Activated T-cell treated with anti-CD3 and anti-CD28 coated beads, Interleukin-2, amount 50 U/mL, for 48 hours (primary cell): ENCODE measurements at places on chromosomes 1 and 21.

GRCh38 chr1:61142726-61143500 is 60.6 kb downstream of the NFIA start:
- DNase-seq: no peak

DNA sequence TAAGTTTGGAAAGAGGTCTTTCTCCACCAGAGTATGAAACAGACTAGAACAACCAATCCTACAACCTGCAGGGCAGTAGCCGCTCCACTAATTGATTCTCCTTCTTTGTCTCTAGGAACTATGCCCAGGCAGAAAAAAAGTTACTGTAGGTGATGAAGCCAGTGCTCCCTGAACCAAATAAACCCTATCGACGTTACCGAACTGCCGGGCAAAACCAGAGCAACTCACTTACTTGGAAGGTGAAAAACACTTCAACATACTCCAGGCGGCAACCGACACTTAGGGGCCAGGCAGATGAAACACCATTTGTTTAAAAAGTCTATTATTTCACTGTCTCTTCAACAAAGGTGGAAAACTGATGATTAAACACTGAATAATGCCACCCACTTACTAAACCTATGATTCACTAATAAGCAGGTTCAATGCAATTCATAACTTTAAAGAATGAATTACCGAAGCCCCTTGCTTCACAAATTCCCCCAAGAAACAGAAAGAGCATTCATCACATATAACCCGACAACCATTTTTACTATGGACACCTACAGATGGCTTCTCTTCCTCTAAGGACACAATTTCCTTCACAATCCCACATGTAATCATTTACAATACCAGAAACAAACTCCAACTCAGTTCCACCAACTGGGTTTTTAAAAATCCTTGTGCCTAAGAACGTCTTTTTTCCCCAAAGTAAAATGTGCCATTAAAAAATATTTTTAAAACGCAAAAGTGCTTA is 1.6 kb downstream of the NRIP1 start:
- peak; percentile 45 for DNase-seq

DNA sequence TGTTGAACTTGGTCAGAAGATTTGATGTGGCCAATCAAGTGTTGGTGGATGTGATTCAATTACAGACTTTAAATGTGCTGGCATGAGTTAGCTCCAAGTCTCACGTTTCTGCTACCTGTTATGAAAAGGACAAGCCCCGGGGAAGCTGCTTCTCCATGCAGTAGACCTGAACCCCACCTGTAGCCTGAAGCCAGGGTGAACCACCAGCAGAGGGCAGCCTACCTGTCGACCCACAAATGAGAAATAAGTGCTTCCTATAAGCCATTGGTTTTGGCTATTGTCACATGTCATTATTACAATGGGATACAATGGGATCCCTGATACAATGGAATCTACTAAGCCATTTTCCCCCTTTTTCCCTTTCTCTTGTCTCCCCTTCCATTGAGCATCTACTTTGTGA is 230.2 kb downstream of the PRDM2 start:
- peak; percentile 38 for DNase-seq

DNA sequence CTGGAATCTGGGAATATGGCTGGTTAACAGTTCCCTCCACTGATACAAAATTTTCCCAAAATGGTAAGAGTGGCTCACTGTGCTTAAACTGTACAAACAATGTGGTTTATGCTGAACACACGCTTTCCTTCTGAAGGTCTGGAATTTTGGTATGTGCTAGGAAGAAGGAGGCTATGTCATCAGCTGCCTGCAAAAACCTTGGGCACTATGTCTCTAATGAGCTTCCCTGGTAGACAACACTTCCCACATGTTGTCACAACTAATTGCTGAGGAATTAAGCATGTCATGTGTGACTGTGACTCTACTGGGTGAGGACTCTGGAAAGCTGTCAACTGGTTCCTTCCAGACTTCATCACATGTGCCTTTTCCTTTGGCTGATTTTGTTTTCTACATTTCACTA is 29.2 kb downstream of the IPP start:
- no peak for DNase-seq

GRCh38 chr1:85623061-85623471 is 42.5 kb downstream of the CCN1 start:
- no peak for DNase-seq

DNA sequence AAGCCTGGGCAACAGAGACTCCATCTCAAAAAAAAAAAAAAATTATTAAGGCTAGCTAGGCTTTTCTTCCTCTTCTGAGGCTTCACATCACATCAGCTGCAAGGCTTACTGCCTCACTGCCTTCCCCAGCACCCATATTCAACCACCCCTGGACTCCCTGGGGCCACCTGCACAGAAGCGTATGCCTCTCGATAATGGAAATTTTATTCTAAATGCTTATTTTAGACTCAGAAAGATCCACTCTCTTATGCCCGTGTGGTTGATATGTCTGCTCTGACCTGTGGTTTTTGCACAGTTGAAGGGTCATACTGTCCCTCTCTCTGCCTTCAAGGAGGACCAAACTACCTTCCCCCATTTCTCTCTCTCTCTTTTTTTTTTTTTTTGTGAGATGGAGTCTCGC is 1.5 kb upstream of the FCRLA start:
- no peak for DNase-seq

DNA sequence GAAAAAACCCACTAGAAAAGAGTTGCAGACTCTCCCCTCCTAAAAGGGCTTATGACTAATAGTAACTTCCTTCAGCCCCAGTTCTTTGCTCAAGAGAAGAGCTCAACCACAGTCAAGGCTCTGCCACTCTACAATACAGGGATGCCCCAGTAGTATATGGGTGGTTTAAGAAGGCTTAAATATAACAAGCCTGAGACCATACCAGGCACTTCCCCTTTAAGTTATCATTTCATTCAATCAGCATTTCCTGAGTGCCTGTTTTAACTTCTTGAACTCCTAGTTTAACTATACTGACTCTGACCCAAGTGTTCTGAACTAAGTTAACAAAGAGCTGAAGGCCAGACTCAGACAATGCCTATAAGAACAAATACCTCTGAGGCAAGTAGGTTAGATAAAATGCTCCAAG is 19.8 kb downstream of the PRPF38A start:
- no peak for DNase-seq

DNA sequence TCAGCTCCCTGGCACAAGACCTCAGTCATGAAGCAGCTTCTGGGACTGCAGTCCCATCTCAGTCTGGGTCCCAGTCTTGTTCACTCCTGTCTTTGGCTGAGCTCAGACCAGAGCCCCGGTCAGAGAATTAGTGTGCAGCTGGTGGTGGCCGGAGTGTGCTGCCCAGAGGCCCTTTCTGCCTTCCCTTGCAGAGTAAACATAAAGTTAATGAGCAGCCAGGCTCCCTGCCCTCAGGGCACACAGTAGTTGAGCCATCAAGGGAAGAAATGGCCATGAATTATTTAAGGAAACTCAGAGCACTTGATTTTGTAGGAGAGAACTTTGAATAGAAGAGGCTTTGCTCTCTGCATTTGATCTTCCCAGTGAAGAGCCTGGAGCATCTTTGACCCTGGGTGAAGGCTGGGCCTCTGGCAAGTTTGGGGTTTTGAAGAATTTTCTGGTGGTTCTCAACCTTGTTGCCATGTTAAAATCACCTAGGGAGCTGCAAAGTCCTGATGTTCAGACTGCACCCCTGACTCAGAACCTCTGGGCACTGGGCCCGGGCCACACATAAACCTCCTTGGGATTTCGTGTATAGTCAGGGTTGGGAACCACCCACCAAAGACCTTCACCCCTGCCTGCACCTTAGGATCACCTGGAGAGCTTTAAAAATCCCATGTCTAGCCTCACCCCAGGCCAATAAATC is 26.4 kb upstream of the SELENON start:
- no peak for DNase-seq

DNA sequence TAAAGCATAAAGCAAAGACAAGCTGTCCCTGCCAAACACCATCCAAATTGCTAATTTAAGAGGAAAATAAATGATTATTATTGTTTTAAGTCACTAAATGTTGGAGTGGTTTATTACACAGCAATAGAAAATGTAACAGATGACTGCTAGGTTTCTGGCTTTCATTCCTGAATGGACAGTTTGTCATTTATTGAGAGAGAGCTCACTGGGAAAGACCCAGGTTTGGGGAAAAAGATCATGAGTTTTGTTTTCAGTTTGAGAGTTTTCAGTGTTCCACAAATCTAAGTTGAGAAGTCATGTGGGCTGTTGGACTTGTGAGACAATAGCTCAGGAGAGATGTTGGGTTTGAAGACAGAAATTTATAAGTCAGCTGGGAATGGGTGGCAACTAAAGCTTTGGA is 5.4 kb downstream of the GPA33 start:
- no peak for DNase-seq

GRCh38 chr1:18108299-18109057 is 880 bp downstream of the IGSF21 start:
- peak; percentile 17 for DNase-seq

DNA sequence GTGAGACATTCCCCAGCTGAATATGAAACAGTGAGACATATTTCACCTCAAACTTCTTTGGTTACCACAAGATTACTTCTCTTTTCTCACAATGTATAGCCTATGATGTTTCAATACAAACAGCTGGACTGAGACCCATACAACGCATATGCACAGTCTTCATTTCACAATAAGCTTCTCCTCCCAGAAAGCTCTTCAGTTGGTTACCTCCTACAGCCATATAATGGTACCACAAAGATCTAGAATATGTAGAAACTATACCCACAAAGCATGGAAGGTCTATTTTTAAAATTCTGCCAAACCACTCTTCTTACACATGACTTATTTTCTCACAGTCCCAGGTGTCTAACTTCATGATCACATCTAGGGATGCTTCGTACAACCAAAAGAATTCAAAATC is 70.8 kb downstream of the JAK1 start:
- DNase-seq: no peak

DNA sequence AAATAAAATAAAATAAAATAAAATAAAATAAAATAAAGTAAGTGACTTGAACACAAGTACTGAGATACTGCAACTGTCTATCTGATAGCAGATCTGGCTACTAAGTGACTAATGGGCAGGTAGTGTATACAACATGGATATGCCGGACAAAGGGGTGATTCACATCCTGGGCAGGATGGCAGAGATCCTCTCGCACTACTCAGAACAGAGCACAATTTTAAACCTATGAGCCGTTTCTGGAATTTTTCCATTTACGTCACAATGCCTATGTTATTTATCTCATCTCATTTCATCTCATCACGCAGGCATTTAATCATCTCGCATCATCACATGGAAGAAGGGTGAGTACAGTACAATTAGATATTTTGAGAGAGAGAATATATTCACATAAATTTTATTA is 233.3 kb upstream of the COA6 start:
- no peak for DNase-seq

DNA sequence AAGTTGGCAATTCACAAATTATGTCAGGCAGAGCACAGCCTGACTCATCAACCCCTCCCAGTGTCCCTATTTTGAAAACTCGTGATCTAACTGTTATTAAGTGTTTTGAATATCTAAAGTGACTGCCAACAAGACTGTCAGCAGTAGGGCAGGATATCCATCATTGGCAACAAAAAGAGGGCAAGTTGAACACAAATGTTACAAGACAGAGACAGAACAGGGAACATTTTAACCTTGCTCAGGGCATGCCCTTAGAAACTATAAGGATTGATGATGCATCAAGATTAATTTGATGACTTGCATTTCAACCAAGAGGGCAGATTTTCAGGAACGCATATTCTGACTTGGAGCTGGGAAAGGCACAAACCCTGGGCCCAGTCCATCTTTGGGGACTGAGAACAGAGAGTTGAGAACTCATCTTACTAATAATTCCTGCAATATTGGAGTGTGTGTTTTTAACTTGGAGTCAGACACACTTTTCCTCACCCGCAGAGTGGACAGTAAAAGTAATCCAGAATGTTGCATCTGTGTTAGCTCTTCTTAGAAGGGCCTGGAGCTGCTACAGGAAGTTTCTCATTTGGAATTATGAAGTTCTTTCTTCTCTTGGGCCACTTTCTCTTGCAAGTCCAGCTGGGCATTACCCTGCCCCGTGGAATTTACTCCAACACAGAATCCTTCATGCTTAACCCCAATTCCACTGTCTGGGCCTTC is 317.2 kb downstream of the LTN1 start:
- DNase-seq: no peak

DNA sequence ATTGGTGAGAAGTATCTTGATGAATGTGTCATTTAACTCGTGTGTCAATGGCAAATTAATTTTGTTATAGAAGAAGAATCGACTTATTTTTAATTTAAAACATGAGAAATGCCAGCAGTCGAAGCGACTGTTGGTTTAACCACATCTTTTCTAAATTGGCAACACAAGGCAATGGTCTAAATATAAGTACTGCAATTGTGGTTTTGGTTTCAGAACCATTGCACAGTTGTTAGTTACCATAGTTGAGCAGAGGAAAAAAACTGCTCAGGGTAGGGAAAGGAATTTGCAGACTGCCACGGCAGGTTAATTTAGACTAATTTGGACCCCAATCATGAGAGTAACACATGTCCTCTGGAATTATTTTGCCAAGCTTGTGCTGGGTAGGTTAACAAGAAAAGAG is 185.6 kb upstream of the RUNX1 start:
- no peak for DNase-seq

GRCh38 chr1:15816674-15817073 is 9.2 kb upstream of the UQCRHL start:
- DNase-seq: no peak

GRCh38 chr1:234724516-234725176 is 114.7 kb upstream of the IRF2BP2 start:
- peak; percentile 60 for DNase-seq

DNA sequence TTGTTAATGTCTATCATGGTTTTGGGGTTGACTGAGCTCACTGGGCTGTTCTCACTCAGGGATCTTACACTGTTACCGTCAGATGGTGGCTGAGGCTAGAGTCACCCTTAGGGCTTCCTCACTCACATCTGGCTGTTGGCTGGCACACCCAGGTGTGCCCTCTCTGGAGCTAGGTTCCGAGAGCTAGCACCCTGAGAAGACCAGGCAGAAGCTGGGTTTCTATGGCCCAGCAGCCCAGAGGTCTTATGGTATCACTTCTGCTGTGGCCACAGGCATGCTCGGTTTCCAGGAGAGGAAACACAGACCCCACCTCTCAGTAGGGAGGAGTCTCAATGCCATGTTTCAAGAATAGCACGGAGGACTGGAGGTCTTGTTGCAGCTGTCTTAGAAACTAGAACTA is 20.7 kb upstream of the KIF1B start:
- DNase-seq: no peak

DNA sequence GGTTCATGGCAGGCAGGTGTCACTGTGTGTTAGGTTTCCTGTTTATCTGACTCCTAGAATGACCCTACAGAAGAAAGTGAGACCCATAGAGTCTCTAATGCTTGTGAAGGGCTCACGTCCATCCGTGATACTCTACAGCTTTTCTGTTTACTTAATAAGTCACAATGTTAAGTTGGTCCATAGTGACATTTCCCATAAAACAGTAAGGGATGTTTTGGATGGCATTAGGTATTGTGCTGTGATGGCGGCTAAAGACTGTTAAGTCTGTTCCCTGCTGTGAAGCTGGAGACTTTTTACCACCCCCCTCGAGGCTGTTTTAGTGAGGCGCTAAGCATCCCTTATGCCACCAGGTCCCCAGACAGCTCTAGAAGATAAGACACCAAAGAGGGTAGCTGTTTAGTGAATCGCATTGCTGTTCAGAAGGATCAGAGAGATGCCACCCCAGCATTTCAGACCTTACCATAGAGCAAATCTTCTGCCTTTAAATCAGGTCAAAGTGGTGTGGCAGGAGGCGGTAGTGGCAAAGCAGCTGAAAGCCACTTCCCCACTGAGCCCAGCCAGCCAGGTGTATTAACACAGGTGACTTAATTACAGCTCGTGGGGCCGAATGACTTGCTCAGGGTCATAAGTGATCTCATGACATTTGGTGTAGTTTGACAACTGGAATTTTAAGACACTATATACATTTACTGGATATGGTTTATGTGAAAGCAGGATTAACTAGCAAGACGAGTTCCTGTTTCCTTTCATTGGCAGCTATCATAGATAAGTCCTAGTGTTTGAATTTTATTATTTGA is 25.0 kb downstream of the SLC37A1 start:
- DNase-seq: no peak
